ENCODE measurements at places on chromosomes 12 and 14. TPM values are rescaled to one million over a fixed set of nuclear protein-coding genes. Genes with fewer than 3 reads are reported as not detected.

GRCh38 chr12:58452546-58452945 is 467.8 kb downstream of the LRIG3 start:
- no peak overlapping the region for H3K27ac ChIP-seq
- H3K4me1 ChIP-seq = no peaks in the 10 kb centered on the region
- no peaks in the 10 kb centered on the region for H3K36me3 ChIP-seq
- H3K4me3 ChIP-seq = no peak overlapping the region

GRCh38 chr12:101097829-101098580 is 112.0 kb downstream of the SLC5A8 start:
- H3K36me3 ChIP-seq = no peaks in the 10 kb centered on the region
- H3K4me3 ChIP-seq = no peak overlapping the region
- no peaks in the 10 kb centered on the region for H3K27me3 ChIP-seq
- DNase-seq = no peak

GRCh38 chr12:114588061-114588460 is 95.9 kb downstream of the TBX3 start:
- no peaks in the 10 kb centered on the region for H3K4me1 ChIP-seq
- no peak for DNase-seq
- H3K4me3 ChIP-seq = no peak overlapping the region
- no peak overlapping the region for H3K27ac ChIP-seq

- peaks cover 11% of the 10 kb centered on the region for H3K4me1 ChIP-seq
- H3K4me3 ChIP-seq = no peak overlapping the region
- no peaks in the 10 kb centered on the region for H3K27me3 ChIP-seq
- no peaks in the 10 kb centered on the region for H3K36me3 ChIP-seq
These were observed 9.8 kb upstream of the GNPNAT1 start for GRCh38 chr14:52801014-52801712.

GRCh38 chr12:66959276-66959675 is 280.4 kb upstream of the GRIP1 start:
- peaks cover 4% of the 10 kb centered on the region for H3K36me3 ChIP-seq
- peaks cover 8% of the 10 kb centered on the region for H3K4me1 ChIP-seq
- no peak for DNase-seq
- no peak overlapping the region for H3K4me3 ChIP-seq
- H3K27me3 ChIP-seq = no peaks in the 10 kb centered on the region

DNA sequence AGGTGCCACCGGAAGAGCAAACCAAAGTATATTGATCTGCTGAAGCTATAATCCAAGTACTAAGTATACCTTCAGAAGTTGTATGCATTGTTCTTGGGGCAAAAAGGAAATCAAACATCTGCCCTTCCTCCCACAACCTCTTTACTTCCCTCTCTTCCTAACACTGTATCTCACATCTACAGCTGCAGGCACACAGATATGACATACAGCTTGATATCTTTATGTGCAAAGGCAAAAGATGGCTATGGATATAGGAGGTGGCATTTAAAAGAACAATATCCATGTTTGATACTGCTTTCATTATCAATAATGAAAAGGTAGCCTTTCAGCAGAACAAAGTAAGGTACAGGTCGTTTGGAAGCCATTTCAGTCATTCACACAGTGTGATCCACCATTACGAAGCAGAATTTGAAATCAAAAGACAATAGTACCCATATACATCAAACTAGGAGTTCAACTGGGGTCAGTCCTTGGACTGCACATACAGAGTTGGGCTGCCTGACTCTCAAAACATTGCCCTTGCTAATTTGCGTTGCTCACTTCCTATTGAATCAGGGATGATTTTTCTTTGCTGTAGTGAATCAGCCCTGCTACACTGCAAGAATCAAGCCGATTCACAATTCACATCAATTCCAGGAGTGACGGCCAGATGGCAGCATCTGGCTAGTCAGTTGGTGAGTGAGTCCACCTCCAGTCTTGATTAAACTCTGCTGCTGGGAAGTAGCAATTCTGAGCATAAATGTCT is 8.9 kb downstream of the ANG start:
- no peak overlapping the region for H3K4me3 ChIP-seq
- H3K36me3 ChIP-seq = no peaks in the 10 kb centered on the region
- H3K27me3 ChIP-seq = no peaks in the 10 kb centered on the region
- H3K27ac ChIP-seq = no peak overlapping the region

GRCh38 chr12:132095520-132096409 is 48.4 kb downstream of the DDX51 start:
- peaks cover 25% of the 10 kb centered on the region for H3K4me1 ChIP-seq
- H3K4me3 ChIP-seq = no peak overlapping the region
- H3K27me3 ChIP-seq = no peaks in the 10 kb centered on the region
- peak; percentile 14 for DNase-seq

DNA sequence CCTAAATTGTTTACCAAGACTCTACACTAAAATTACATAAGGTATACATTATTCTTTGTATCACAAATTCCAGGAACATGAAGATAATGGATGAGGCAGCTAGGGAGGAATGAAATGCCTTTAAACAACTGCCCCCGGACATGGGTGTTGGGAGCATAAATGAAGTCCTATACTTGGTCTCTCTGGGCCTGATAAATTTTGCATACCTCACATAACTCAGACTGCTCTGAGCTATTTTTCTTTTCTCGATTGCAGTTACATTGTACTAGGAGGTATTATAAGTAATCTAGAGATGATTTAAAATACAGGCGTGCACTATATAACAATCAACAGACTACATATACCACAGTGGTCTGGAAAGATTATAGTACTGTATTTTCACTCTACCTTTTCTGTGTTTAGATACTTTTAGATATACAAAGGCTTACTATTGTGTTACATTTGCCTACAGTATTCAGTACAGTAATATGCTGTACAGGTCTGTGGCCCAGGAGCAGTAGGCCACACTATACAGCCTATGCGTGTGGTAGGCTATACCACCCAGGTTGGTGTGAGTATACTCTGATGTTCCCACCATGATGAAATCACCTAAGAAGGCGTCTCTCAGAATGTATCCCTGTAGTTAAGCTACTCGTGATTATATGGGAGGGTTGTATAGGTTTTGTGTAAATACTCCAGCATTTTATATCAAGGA is 14.3 kb downstream of the FNTB start:
- H3K4me3 ChIP-seq = no peak overlapping the region
- peaks cover 9% of the 10 kb centered on the region for H3K36me3 ChIP-seq
- H3K4me1 ChIP-seq = peaks cover 43% of the 10 kb centered on the region
- no peak overlapping the region for H3K27ac ChIP-seq

DNA sequence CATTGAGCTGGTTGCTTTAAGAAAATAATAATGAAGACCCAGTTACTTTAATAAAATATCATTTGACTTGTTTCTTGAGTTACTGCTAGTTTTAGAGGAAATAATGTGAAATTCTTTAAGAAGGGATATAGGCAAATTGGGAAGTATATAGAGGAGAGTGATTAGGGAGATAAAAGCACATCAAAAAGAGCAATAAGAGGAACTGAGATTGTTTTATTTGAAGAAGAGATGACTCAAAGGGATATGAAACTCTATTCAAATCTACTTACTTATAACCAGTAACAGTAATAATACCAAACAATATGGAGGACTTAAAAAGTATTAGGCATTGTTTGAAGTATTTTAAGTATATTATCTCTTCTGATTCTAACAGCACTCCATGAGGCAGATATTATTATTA is 37.1 kb downstream of the LRRK2 start:
- H3K27me3 ChIP-seq = no peaks in the 10 kb centered on the region
- H3K4me3 ChIP-seq = no peak overlapping the region
- no peaks in the 10 kb centered on the region for H3K4me1 ChIP-seq

Gene EFCAB11
- total RNA-seq = 9.5 TPM
